Stimulated activated CD8-positive, alpha-beta memory T cell treated with anti-CD3 and anti-CD28 coated beads, Interleukin-4, amount 100 ng/mL, for 4 hours (primary cell): ENCODE measurements at places on chromosomes 11 and 22.

GRCh38 chr11:16871368-16871767 is 132.9 kb downstream of the C11orf58 start:
- no peak for DNase-seq

GRCh38 chr11:125402435-125402834 is 93.6 kb downstream of the FEZ1 start:
- no peak for DNase-seq

DNA sequence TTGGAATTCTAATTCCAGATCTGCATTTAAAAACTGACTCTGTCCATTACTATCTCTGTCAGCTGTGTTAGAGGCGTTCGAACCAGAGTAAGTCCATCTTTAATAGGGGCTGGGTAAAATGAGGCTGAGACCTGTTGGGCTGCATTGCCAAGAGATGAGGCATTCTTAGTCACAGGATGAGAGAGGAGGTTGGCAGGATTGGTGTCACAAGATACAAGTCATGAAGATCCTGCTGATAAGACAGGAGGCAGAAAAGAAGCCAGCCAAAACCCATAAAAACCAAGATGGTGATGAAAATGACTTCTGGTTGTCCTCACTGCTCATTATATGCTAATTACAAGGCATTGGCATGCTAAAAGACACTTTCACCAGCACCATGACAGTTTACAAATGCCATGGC is 356.3 kb upstream of the ISX start:
- DNase-seq = no peak

- DNase-seq = no peak
Observed at GRCh38 chr11:2149864-2150847, 10.9 kb downstream of the INS start.

- no peak for DNase-seq
Observed at GRCh38 chr22:23500508-23501260, 79.4 kb downstream of the IGLL1 start.

DNA sequence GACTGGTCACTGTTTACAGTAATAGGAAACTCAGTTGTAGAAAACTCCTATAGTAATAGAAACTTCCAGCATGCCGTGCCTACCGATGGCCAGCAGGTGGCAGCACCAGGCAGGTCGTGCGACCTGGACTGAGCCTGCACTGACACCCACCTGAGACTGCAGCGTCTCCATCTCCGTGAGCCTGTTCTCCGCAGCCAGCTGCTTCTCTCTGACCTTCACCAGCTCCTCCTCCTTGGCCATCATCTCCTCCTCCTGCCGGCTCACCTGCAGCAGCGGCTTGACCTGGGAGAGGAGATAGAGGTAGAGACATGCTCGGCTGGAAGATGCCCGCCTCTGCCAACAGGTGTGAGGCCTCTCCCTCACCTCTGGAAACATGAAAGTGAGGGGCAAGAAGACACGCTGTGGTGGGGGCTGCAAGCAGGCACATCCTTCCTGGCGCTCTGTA is 48.5 kb downstream of the APOL1 start:
- peak; percentile 61 for DNase-seq

GRCh38 chr11:70490208-70490607 is 91.9 kb downstream of the CTTN start:
- DNase-seq = no peak

DNA sequence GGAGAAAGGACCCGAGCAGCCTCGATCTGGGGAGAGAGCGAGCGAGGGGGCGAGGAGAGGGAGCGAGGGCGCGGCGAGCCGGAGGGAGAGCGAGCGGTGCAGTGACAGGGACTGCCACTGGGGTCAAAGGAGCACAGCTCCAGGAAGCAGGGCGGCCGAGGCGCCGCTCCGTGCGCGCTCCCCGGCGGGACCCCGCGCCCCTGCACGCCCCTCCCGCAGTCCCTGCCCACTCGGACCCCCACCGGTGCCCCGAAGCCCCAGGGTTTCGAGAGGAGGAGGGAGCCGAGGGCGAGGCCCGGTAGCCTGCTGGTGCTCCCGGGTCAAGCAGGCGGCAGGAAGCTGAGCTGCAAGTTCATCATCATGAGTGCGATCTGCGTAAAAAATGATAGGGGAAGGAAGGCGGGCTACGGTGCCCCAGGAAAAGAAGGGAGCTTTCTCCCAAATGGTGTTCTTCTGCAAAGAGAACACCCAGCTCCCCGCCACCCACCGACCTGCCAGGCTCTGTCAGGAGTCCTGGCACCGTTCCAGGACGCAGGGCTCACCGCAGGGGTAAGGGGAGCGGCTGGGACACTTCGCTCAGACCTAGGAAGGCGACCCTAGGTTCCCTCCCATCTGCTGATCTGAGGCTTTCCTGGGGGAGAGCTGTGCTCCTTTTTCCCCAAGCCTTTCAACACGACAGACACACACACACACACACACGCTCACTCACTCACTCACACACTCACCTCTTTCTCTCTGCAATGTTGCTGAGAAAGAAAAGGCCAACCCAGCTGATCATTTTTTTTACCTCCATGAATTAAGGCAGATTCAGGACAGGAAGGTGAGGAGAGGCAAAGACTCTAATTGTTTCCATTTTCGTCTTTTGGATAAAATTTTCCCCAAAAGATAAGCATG is at the start of gene MPPED2:
TSS of gene MPPED2 (minus strand) at position 103 of the 894 bp plus-strand sequence. CDS start 5,980 bp downstream, outside the sequence.
- DNase-seq = no peak

GRCh38 chr22:46517255-46517761 is 20.1 kb downstream of the CELSR1 start:
- DNase-seq = no peak

DNA sequence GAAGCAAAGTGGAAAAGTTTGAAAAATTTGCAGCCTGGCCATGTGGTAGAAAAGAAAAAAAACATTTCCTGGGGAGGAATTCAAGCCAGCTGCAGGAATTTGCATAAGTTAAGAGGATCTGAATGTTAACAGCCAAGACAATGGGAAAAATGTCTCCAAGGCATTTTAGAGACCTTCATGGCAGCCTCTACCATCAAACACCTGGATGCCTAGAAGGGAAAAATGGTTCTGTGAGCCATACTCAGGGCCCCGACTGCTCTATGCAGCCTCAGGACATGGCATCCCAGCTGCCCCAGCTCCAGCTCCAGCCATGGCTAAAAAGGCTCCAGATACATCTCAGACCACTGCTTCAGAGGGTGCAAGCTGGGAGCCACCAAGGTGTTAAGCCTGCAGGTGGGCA is 149.1 kb upstream of the SOX6 start:
- no peak for DNase-seq

- no peak for DNase-seq
Observed at GRCh38 chr11:79437278-79437980, 3.4 kb downstream of the TENM4 start.

GRCh38 chr11:40975076-40975475 is 484.4 kb downstream of the LRRC4C start:
- no peak for DNase-seq

DNA sequence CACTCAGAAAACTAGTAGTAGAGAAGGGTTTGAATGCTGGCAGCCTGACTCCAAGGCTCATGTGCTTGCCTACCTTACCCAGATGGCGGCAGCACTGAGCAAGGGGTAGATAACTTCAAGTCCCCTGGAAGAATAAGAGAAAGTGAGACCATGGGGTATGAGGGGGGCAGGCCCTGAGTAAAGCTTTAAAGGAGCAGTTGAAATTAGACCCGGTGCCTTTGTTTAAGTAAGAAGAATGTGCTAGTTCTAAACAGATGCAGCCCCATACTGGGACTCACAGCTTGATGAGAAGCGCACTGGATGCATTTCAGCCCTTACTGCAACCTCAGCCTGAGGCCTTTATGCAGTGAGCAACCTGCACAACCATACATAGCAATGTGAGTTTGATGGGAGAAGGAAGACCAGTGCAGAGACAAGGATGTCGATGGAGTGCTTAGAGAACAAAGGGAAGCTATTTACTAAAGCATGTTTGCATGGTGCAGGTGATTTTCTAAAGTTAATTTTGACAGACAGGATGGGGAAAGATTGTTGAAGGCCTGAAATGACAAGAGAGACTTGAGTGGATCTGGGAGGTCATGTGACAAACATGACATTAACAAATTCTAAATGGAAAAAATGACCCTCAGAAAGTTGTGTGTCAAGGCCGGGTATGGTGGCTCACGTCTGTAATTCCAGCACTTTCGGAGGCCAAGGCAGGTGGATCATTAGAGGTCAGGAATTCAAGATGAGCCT is 27.1 kb upstream of the TMA7B start:
- no peak for DNase-seq

- DNase-seq = no peak
Observed at GRCh38 chr11:69896250-69896649, 77.0 kb upstream of the FGF3 start.

GRCh38 chr11:128981254-128981653 is 38.6 kb upstream of the TP53AIP1 start:
- no peak for DNase-seq

DNA sequence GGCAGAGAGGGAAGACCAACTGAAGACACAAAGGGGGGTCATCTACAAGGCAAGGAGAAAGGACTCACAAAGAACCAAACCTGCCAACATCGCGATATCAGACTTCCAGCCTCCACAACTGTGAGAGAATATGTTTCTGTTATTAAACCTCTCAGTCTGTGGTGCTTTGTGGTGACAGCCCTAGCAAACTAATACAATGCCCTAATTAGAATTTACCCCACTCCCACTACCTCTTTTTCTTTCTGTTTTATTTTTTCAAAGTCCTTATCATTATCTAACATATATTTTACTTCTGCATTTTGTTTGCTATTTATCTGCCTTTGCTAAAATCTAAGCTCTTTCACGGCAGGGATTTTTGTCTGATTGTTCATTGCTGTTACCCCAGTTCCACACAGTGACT is 2.5 kb upstream of the OR52D1 start:
- DNase-seq = no peak

GRCh38 chr11:85672105-85672902 is 7.4 kb upstream of the CREBZF start:
- DNase-seq = no peak

DNA sequence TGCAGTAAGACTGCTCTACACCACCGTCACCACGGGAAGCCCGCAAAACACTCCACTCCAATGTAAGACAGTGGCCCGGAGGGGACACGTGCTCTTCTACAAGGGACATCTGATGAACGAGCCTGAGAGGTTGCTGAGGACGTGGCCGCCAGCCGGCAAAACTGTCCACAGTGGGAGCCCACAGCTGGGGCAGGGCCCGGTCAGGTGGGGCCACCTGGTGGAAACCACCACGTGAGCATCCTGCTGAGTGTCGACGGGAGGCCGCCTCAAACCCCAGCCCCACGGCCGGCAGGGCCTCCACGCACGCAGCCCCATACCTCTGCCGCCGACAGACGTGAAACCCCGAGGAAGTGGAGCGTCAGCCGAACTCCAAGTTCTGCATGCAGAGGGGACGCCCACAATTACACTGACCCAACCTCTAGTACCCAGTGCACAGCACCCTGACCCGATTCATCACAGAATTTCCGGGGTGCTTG is 42.6 kb downstream of the BRD1 start:
- DNase-seq = no peak

DNA sequence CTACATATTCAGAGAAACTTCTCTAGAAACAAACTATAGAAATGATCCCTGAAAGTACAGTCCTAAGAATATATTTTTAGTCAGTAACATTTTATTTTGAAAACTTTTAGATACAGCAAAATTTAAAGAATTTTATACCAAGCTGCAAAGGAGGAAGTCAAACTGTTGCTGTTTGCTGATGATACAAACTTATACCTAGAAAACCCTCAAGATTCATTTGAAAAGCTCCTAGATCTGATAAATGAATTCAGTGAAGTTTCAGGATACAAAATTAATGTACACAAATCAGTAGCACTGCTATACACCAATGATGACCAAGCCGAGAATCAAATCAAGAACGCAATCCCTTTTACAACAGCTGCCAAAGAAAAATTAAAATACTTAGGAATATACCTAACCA is 10.1 kb downstream of the ZBTB44 start:
- DNase-seq = no peak

- no peak for DNase-seq
Observed at GRCh38 chr11:36390963-36391471, 94.9 kb downstream of the PRR5L start.

- no peak for DNase-seq
Observed at GRCh38 chr11:35305670-35306382, 113.5 kb downstream of the SLC1A2 start.

GRCh38 chr22:46102752-46103151 is 47.6 kb upstream of the PPARA start:
- DNase-seq = no peak

GRCh38 chr22:20804650-20805049 is 30.7 kb downstream of the SERPIND1 start:
- DNase-seq = no peak

DNA sequence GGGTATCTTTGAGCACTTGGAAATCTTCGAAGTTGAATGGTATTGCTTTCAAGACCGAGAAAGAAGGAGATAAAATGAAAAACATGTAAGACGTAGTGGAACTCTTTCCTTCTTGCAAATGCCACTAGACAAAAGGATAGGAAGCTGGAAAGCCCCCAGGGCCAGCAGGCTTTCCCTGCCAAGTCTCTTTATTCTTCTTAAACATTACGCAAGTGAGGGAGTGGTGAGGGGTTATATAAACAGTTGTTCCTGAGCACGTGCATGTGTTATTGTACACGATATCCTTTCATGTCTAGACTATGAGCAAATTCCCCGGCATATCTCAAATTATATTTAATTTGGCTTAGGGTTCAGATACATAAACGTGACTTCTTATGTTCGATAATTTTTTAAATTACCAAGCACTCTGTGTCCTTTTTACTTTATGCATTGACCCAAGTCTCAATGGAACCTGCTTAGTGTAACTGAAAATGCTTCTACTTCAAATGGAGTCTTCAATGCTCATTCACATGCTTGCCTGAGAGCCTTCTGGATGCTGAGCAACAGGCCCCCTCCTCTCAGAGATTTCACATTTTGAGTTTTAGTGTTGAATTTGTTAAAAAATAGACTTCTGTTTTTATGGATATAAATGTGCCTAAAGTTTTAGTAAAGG is 59.0 kb downstream of the PPP2R1B start:
- no peak for DNase-seq

GRCh38 chr11:134637091-134638015 is 225.3 kb upstream of the B3GAT1 start:
- DNase-seq = no peak

DNA sequence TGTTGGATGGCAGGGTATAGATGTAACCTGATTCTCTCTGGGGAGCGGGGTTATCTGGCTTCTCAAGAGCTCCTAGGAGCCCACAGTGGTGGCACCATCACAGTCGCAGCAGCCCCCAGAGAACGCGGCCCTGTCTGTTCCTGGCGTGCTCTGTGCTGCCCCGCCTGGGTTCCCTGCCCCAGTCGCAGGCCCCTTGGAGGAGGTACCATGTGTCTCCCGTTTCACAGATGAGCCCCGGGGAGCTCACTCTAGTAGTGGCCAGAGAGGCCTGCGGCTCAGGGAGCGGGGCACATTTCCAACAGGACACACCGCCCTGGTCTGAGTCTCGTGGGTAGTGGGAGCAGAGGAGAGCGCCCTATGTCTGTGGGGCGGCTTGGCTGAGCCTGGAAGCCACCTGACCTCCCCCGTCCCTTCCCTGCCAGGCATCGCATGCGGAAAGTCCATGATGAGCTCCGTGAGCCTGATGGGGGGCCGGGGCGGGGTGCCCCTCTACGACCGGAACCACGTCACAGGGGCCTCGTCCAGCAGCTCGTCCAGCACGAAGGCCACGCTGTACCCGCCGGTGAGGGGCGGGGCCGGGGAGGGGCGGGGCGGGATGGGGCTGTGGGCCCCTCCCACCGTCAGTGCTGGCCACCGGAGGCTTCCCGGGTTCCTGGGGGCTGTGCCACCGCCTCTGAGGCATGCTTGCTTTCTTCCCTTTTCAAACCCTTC is 21.0 kb upstream of the PPP6R3 start:
- DNase-seq = no peak

- no peak for DNase-seq
Observed at GRCh38 chr11:78514922-78515502, 59.7 kb downstream of the NARS2 start.

- no peak for DNase-seq
Observed at GRCh38 chr22:43561415-43562178, 149.8 kb downstream of the MPPED1 start.
